ENCODE measurements at places on chromosomes 13 and 19. TPM values are rescaled to one million over a fixed set of nuclear protein-coding genes. Genes with fewer than 3 reads are reported as not detected.

- no peak for DNase-seq
Measured at GRCh38 chr13:75495938-75496337, 14.0 kb upstream of the TBC1D4 start.

DNA sequence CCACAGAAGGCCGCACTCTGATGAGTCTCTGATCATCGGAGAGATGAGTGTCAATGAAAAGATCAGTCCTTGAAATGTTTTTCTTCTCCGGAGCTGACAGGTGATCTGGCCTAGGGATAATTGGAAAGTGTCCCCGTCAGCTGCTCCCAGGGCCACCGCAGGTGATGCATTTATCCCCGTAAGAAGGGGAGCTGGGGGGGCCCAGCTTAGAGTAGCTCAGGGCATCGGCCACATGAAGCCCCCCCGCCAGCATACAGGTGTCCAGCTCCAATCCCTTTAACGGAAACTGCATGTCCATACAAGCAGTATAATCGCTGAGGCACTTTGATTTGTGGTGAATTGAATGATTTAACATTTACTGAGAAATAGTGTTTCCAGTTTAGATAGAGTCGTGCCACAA lies 27.7 kb downstream of the ATP4B start:
- no peak for DNase-seq

The TSSK6 gene
- 0.56 TPM for polyA plus RNA-seq

The ERICH4 gene
- polyA plus RNA-seq: 0.19 TPM

The PCDH20 gene
- 1.3 TPM for polyA plus RNA-seq

The KLK15 gene
- not detected for polyA plus RNA-seq

The ASF1B gene
- polyA plus RNA-seq: 6.7 TPM

Data from forelimb muscle (tissue), 1 donor.